ENCODE measurements at places on chromosomes 12 and 14.

- no peak for DNase-seq
These were observed 4.0 kb downstream of the FGF6 start for GRCh38 chr12:4441355-4442335.

DNA sequence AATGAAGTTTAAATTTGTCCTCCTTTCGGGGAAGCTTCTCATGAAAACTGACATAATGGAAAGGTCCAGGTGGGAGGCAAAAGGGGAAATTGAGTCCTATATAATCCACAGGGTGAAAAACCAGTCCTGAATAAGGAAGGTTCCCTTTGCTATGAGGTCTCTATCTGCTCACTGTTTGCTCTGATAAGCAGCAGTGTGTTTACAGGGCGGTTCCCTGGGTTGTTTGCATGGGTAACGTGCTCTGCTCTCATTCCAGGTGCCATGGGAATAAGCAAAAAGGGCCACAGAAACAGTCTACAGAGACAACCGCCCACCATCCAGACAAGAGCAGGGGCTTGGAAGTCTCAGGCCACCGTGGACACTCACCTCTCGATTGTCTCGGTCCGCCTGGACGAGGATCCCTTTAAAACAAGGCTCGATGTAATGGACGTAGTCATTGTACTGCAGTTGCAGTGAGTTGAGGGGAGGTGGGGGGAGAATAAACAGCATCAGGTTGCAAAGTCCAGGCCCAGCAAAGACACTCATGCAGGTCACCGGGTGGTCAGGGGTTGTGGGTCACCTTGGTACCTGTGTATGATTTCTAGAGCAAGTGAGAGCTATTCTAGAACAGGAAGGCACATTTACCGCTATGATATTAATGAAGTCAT lies 32.7 kb downstream of the CACNA2D4 start:
- peak; percentile 20 for DNase-seq

- DNase-seq: peak; percentile 32
These were observed 180.8 kb downstream of the ADCK1 start for GRCh38 chr14:77980475-77981321.

- no peak for DNase-seq
These were observed 76.0 kb downstream of the NPAS3 start for GRCh38 chr14:33014710-33015109.

DNA sequence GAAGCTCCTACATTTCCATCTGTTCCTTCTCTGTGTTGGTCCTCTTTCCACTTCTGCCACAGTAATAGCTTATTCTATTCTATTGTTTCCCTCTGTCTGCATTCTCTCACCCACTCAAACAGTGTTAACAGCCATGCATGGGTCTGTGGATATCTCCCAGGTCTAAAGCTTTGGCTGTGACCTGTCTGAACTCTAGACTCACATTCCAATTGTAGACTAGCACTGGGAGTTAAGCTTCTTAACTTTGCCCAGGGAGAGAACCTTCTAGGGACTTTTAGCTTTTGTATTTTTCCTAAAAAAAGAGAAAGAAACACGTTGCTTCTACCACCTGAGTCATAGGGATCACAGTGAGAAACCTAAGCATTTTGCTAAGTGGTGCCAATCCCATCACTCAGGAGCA lies 36.7 kb downstream of the PTPRR start:
- no peak for DNase-seq

GRCh38 chr12:97142737-97143410 lies 235.8 kb downstream of the NEDD1 start:
- DNase-seq: no peak

DNA sequence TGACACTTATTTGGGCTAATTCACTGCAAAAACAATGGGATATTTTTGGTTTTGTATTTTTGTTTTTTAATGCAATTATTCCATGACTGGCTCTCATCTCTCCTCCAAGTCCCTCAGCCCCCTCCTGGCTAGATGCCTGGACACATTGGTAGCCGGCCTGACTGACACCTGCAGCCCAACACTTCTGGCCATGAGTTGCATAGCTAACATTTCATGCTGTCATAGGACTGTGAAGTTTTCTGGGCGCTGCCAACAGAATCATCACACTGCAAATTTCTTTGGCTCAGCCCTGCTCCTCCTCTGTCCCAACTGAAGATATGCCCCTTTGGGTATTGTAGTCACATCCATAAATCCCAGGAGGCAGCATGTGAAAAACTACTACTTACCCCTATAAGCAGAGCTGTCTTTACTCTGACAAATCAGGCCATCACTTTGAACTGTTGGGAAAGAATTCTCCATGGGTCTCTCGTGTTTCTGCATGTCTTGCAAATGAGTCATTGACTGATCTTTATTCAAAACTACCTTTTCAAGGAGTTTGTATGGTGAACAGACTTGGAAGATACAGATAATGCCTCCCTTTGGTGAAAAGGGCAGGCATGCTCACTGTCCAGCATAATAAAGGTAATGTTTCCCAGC lies 126.7 kb upstream of the LGR5 start:
- DNase-seq: no peak

DNA sequence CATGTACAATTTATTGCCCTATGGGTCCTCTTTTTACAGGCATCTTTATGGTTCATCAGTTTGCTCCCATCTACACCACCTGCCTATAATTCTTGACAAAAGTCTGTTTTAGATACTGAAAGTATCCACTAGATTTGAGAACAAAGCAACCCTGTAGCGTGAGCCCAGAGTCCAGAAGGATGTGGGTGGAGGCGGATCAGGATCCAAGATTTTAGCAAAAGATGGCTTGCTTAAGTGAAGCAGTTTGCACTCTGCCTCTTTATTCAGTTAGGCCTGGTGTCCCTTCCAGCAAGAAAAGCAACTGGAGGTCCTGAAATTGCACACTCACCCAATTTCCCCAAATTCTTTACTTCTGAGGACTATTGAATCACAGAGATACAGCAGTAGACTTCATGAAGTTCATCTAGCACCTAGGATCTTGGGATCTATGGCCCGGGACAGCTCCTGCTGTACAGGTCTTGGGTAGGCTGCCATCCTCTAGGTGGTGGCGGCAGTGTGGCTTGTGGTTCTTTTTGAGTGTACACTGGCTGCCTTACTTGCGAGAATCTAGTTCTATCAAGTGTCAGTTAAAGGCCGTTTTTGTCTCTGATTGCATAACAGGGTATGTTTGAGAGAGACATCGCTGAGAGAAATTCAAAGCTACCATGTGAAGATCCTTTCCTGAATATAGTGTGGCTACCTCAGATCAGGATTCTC lies 873.2 kb downstream of the NRXN3 start:
- DNase-seq: no peak

DNA sequence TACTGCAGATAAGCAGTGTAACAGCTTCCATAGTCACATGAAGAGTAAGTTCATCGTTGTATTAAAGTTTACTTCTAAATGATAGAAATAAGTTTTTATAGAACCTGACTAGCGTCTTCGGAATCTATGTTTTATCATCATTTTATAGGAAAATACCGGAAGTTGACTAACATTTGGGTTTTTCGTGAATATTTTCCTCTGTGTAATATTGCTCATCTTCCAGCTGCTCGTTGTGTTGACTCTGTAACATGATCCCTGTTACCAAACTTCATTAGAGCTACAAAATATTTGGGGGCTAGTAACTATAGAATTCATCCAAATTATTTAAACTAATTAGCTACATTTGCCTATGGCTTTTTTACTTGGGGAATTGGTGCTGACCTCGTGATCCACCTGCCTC lies 37.2 kb downstream of the DDX51 start:
- no peak for DNase-seq

DNA sequence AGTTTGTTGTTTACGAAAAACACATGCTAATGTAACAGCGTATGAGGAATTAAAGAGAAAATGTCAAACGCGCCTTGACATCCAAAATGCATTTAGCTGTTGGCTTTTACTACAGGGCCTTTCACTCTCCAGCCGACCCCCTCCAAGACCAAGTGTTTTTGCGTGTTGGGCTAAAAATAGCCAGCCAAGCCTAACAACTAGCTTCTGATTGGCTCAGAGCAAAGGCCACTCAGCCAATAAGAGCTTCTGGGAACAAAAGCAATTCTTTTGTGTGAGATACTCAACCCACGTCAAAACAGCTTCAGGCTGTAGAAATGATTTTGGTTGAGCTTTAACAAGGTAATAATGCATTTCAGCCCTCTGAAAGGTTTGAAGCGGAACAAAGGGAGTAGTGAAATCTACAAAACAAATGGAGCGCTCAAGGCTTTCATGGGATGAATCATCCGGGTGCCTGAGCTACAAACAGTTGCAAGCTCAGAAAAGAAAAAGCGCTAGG lies 198.7 kb upstream of the DCN start:
- DNase-seq: peak; percentile 1

- no peak for DNase-seq
These were observed 73.6 kb upstream of the ELK3 start for GRCh38 chr12:96120359-96121100.

GRCh38 chr12:29234965-29235626 lies 86.0 kb downstream of the FAR2 start:
- no peak for DNase-seq

GRCh38 chr14:76473481-76474263 lies 97.7 kb downstream of the ESRRB start:
- no peak for DNase-seq

DNA sequence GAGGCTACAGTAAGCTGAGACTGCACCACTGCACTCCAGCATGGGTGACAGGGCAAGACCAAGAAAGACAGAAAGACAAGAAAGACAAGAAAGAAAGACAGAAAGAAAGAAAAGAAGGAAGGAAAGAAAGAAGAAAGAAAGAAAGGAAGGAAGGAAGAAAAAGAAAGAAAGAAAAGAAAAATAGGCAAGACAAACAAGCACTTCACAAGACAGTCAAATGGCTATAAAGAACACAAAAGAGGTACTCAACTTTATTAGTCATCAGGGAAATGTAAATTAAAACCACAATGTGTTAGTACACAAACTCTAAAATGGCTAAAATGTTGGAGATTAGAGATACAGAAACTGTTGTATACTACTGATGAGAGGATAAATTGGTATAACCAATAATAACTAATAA lies 6.6 kb downstream of the ATXN3 start:
- DNase-seq: no peak

All from erythroblast (primary cell).